CD8-positive, alpha-beta memory T cell (primary cell): ENCODE measurements at places on chromosomes 3 and 15.

GRCh38 chr3:108590460-108590859 lies 938 bp downstream of the DZIP3 start:
- DNase-seq = peak; percentile 44

DNA sequence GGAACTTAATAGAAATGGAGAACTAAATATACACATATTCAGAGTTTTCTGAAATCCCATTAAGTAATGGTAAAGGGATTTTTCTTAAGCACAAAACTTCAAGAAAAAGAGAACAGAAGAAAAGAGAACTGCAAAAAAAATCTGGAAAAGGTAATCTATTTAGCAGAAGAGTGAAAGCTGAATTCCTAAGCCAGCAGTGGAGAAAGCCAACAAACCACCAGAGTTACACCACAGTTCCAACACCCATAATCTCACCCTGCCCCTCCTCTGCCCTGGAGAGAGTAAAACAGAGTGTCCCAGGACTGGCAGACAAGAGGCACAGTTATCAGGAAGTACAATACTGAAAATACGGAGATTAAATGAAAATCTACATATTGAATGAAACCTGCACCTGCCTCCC lies 29.4 kb downstream of the TP53BP1 start:
- no peak for DNase-seq

DNA sequence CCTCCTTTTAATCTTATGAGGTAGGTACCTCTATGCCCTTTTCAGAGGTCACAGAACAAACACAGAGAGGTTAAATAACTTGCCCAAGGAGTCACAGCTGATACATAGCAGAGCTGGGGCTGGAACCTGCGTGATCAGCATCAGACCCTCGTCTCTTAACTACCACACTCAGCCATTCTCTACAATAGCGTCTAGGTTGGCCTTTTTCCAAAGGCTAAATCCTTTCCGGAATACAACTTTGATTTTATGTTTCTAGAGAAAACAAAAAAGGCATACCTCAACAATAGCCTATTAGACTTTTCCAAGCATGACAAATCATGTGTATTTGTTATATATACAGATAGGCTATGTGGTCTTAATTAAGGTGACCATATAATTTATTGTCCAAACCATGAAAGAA lies 187.2 kb downstream of the RORA start:
- no peak for DNase-seq

GRCh38 chr15:36961956-36962355 lies 138.4 kb downstream of the MEIS2 start:
- no peak for DNase-seq

- DNase-seq = no peak
Measured at GRCh38 chr3:113038328-113038727, 47.5 kb downstream of the GTPBP8 start.

DNA sequence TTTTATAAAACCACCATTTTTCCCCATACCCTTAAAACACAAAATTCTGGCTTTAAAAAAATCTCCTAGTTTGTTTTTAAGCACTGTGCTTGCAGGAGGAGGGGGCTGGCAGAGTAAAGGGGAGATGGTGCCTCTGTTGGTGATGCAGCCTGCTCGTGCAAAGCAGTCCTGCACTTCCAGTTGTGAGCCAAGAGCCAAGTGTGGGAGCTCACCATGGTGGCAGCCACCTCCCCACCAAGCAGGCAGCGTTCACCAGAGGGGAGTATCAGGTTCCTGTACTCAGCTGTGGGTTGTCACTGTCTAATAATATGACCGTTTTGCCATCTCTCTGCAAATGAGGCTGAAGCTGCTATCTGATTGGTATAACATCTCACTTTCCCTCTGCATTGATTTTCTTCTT lies 164.8 kb downstream of the SYNPR start:
- no peak for DNase-seq

DNA sequence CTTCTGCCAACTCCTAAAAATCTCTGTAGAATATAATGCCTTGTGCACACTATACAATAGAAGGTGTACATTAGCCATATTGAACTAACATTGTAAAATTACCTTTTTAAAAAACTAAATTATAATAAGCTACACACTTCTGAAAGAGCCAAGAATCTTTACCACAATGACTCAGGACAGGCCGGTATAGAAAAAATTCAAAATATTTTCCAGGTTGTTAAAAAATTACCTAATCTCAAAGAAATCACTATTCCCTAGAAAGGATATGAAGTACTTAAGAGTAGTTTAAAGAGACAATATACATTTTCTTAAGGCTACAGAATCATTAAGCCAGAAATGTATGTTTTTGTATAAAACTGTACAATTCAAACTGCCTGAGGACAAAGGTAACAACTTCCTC lies 48.5 kb downstream of the TJP1 start:
- no peak for DNase-seq

DNA sequence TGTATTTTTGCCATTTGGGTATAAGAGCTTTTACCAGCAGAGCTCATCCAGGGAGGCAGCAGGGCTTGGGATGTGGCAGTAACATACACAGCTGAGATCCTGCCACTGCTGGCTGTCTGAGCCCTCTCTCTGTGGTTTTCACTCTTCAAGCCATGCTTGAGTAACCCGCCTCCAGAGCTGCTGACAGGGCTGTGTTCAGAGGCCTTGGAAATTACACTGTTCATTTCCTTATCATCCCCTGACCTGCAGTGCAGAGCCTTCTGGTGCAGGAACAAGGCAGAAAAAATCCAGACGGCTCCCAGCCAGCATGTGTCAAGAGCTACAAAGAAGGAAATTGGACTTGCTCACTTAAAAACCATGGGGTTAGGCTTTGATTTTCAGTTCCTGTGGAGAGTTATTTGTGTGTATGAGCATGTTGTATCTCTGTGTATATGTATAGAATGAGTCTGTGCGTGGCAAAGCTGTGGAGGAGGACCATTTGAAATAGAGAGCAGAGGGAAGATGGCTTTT lies 47.0 kb downstream of the ZNF609 start:
- no peak for DNase-seq

GRCh38 chr3:150038830-150039229 lies 68.1 kb upstream of the PFN2 start:
- DNase-seq = no peak

- no peak for DNase-seq
Measured at GRCh38 chr3:195023576-195023975, 247.4 kb downstream of the XXYLT1 start.

- DNase-seq = no peak
Measured at GRCh38 chr3:153158961-153159735, 2.9 kb upstream of the RAP2B start.

DNA sequence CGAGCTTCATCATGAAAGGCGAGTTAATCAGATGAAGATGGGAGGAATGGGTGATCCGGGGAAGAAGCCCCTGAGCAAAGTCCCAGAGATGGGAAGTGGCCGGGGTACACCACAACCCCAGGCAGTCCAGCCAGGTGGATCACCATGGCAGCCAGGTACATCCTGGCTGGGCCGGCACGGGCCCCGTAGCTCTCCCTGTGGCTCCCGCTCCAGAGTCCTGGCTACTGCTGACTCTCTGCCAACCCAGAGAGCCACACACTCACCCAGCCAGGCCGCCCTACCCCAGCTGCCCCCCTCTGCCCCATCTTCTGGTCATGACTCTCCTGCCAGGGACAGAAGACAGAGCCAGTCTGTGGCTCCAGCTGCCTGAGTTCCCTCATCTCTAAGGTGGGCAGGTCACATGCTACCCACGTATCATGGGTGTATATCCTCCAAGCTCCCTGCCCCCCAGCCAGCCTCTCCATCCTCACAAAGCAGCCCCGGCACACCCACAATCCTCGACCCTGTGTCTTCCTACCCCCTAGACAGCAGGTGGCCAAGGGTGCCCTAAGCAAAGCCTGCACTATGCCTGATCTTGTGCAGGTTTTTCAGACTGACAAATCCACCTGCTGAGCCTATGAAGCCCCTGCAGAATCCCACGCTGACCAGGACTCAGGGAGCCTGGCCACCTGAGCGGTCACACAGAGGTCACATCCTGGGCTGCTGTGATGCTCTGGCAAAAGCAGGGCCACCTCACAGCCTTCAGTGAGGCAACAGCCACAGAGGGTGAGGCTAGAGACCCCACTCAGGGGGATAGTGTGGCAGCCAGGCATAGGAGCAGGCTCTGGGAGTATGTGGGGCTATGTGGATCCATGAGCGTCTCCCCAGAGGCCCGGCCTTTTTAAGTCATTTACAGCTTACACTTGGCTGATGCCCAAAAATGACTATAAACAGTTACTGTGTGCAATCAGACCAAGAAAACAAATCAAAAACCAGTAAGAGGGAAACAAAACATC lies 13.2 kb downstream of the XXYLT1 start:
- no peak for DNase-seq

DNA sequence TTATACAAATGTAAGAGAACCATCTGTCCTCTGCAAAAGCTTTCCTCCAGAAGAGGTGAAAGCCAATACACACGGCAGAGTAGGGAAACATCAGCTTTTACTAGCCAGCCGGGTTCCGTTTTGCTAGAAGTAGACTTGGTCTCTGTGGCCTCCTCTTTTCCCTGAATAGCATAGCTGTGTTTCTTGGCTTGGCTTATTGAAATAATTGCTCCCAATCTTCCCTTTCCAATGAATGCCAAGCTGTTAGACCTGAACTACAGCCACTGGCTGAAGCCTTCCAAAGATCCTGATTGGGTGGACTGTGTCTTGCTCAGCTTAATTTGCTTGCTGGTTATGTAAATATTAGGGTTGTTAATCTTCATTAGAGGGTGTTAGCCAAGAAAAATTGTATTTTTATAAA lies 157.8 kb upstream of the ROPN1 start:
- no peak for DNase-seq

DNA sequence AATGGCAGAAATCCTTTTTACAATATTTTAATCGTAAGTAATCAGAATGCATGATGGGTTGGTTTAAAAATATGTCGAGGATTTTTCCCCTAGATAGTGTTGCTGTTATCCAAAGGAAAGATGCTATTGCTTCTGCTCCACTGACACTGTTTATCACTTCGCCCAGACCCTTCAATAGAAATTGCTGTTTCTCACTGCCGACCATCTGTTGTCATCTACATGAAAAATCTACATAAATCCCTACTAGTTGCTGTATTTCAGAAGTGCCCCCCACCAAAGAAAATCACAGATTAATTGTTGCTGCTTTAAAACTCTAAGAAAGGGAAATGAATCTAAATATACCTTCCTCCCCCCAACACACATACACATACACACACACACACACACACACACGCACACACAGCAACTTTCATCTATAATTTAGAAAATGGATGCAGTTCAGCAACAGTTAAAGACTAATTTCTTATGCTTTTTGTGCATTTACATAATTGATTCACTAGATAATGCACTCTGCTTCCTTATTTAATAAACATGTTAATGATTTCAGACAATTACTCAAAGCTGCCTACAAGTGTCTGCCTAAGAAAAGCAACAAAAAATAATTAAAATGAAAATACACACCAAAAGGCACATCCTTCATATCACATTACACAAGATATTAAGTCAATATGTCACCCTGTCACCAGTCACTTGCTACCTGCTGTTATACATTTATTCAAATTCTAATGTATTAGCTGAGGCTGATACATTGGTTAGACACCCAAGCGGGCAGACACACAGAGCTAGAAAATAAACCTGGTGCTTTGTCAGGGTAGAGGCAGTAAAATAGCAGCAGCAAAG lies 82.8 kb downstream of the RORA start:
- DNase-seq = no peak

GRCh38 chr3:127568586-127568985 lies 21.9 kb downstream of the TPRA1 start:
- DNase-seq = no peak

DNA sequence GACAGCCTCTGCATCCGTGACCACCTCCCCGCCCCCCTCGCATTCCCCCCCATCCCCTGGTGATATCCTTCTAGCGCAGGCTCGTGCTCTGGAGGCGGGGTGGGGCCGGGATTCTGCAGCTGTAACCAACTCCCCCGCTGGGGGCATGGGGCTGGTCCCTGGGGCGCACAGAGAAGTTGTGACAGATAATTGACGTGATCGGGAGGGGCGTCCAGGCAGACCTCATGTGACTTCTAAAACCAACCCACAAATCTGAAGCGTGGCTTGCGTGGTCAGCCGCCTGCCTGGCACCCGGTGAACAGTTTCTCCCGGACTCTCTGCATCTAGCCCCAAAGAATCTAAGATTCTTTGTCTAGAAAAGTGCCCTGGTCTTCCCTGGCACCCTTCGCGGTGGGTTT lies 100.6 kb upstream of the IGF1R start:
- DNase-seq = no peak

DNA sequence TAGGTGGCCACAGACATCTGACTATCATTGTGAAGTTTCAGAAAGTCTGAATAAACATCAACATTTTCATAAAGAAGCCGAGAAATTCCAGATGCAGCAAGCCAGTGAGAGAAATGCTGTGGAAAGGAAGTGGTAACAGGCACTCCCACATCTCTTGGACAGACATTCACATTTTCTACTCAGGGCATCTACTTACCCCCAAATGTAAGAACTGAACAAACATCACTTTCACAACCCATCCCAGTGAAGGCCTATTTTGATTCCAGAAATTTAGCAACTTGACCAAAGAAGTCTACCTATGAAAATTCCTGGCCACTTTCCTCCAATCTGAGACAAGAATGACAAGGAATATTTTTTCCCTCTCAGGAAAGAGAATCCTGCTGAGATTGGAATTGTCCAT lies 224.8 kb upstream of the DCBLD2 start:
- no peak for DNase-seq

GRCh38 chr3:48797626-48798025 lies 50.0 kb downstream of the PRKAR2A start:
- DNase-seq = no peak

GRCh38 chr3:128310286-128311058 lies 156.2 kb downstream of the DNAJB8 start:
- DNase-seq = no peak

GRCh38 chr3:184135911-184136260 lies 728 bp downstream of the EIF2B5 start:
- no peak for DNase-seq

GRCh38 chr3:150098621-150099020 lies 127.9 kb upstream of the PFN2 start:
- DNase-seq = no peak

DNA sequence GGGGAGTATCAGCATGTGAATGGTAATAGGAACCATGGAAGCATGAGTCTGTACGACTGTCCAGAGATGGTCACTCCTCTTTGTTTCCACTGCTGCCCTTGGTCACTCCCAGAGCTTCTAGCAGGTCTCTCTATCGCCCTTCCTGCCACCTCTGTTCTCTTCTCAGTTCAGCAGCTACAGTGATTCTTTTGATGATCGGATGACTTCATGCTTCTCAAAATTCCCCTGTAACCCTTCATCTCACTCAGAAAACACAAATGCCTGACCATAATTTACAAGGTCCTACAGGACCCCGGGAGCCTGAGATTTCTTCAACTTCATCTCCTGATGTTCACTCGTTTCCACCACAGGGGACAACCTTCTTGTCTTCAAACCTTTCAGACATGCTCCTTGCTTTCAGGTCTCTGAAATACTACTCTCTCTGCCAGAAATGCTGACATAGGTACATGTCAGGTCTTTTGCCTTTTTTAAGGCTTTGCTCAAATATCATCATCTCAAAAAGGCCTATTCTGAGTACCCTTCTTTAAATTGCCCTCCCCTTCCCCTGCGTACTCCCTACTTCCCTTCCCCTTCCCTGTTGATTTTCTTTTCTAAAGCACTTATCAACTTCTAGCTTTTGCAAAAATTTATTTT lies 42.1 kb upstream of the BHLHE40 start:
- DNase-seq = no peak

GRCh38 chr3:150352931-150353330 lies 55.2 kb upstream of the TSC22D2 start:
- no peak for DNase-seq
